K562 (cell line): ENCODE measurements at places on chromosomes 13 and 19. TPM values are rescaled to one million over a fixed set of nuclear protein-coding genes. Genes with fewer than 3 reads are reported as not detected.

Gene BRCA2
- 4.1 and 9.4 TPM in 2 replicates for polyA plus RNA-seq

Gene TLE2
- 10.5 and 10.6 TPM in 2 replicates for polyA plus RNA-seq

Gene KCNC3
- 13.2 and 14.2 TPM in 2 replicates for polyA plus RNA-seq

Gene TDRD12
- not detected in 2 replicates for polyA plus RNA-seq

GRCh38 chr13:41411060-41411459 lies 46.3 kb upstream of the RGCC start:
- no peak for DNase-seq

DNA sequence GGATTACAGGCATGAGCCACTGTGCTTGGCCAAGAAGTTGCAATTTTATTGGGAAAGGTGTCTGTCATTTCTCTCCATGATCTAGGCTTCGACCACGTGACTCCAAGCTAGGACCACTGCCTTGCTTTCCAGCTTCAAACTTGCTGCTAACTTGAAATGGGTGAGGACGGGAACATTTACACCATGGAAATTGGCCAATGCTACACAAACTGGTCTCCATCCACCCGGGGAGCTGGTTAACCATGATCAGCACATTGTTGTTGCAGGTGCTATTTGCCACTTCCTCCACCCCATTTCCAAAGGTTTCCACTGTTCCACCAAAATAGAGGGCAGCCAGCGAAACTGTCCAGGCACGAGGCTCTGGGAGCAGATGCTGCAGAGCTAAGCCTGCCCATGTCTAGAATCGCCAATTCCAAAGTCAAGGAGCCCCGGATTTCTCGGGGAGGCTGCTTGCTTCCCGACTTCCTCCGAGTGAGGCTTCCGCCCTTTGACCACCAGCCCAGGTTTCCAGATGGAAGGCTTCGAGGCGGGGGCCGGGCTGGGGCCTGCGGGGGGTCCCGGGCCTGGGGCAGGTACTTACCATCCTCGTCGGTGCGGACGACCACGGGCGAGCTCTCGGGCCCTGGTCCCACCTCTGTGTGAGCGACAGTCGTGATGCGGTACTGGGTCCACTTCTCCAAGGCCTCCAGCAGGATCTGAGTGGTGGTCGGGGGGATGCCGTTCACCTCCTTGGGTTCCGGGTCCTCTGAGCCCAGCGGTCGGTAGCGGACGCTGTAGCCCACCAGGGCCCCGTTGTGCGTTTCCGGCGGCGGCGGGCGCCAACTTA lies 109.7 kb downstream of the PTPRS start:
- no peak for DNase-seq

GRCh38 chr13:112431734-112432133 lies 55.6 kb downstream of the SPACA7 start:
- no peak for DNase-seq

GRCh38 chr19:12721656-12722565 lies 1.8 kb downstream of the TNPO2 start:
- DNase-seq: peak; percentile 83

GRCh38 chr13:43766725-43767124 lies 20.0 kb downstream of the ENOX1 start:
- no peak for DNase-seq

- peak; percentile 41 for DNase-seq
These were observed 45.5 kb upstream of the ZNF91 start for GRCh38 chr19:23440791-23441190.

DNA sequence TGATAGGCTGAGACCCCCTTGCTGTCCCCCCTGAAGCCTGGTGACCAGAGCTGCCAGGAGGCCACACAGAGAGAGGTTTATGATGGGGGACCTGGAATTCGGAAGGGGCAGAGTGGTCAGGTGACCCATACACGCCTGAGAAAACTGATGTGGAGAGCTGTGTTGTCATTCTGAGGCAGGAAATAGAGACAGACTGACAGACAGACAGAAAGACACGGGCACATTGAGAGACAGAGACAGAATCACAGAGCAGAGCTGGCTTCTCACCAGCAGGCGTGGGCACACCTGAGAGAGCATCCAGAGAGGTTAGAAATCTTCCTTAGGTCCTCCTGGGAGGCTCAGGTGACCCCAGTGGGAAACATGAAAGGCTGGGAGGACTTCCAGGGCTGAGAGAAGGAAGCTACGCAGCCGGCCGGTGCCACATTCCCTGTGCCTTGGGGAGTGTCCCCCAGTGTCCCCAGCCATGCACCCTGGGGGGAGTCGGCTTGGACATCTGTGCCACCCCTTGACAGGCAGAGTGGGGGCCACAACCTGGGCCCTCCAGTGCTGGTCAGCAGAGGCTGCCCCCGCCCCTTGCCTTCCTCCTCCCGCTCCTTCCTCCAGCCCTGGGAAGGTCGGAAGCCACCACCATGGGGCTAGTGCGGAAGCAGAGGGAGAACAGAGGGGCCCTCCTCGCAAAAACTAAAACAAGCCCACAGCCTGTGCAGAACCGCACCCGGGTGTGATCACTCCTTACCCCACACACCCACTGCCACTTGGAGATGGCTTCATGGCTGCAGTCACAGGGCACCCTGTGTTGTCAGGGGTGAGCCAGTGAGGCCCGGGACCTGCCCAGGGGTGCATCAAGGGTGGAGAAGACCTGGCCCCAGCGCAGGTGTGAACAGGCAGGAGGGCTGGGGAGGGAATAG lies 2.2 kb downstream of the FFAR1 start:
- DNase-seq: no peak

DNA sequence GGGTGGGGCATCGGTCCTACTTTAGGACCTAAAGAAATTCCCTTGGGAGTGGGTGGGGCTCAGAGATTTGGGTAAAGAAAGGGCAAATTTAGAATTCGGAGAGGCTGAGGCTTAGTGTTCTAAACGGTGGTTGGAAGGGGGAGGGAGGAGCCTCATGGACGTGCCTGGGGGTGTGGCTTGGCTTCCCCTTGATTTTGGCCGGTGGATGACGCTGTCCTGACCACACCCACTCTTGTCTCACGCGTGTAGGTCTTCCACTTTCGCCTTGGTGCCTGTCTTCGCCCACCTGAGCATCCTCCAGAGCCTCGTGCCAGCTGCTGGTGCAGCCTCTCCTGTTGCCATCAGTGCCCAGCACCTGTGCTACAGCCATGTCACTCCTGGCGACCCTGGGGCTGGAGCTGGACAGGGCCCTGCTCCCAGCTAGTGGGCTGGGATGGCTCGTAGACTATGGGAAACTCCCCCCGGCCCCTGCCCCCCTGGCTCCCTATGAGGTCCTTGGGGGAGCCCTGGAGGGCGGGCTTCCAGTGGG lies 1.2 kb upstream of the NUP62 start:
- peak; percentile 80 for DNase-seq

GRCh38 chr13:44224450-44225149 lies 149.0 kb upstream of the SERP2 start:
- no peak for DNase-seq

GRCh38 chr13:23810685-23811240 lies 78.4 kb downstream of the MIPEP start:
- no peak for DNase-seq

- no peak for DNase-seq
These were observed 16.7 kb downstream of the GRIK5 start for GRCh38 chr19:42053037-42053935.

- no peak for DNase-seq
These were observed 22.9 kb downstream of the SLC7A1 start for GRCh38 chr13:29572575-29572974.

GRCh38 chr13:75554981-75555380 lies 5.4 kb downstream of the UCHL3 start:
- no peak for DNase-seq

DNA sequence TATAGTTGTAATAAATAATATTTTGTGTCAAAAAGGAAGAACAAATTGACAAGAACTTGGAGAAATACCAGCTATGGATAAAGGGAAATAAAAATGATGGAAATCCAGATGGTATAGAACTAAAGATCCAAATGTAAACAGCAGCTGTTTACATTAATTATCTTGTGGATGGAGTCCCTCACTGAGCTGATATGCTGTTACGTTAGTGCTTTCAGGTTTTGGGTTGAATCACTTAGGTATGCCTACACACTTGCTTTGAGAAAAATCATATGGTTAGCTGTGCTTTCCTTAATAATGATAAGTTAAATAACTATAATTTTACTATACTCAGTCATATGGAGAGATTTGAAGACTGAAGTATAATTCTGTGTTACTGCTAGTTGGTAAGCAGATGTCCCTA lies 27.7 kb downstream of the WASF3 start:
- no peak for DNase-seq

DNA sequence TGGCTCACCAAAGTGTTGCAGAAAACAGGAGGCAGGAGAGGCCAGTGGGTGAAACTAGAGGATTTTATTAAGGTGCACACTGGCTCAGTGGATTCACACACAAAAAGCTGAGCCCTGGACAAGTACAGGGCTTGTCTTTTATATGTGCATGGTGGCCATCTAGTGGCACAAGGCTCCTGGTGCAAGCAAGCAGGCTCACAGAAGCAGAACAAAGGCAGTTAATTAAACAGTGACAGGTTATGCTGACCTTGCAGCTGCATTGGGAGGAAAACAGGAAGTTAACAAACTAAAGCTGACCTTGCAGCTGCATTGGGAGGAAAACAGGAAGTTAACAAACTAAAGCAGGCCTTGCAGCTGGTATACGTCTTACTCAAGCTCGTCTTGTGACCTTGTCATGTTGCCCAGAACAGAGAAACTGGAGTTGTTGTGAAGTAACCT lies 65.3 kb upstream of the ZNF681 start:
- DNase-seq: peak; percentile 62

- DNase-seq: peak; percentile 30
These were observed 89.0 kb downstream of the CDK8 start for GRCh38 chr13:26342898-26343297.

DNA sequence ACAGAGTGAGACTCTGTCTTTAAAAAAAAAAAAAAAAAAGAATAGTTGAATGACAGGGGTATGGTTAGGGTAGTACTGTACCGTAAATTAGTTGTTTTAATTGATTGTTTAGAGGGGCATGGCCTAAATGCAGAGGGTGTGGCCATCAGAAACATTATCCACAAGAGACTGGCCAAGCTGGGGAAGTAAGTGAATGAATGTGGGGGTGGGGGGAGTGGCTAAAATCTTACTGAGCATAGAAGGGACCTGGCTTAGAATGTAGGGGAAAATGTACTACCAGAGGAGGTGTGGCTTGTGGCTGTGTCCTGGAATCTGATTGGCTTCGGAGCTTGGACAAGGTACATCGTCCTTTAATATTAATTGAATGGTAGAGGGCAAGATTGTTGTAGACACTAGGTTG lies 3.8 kb downstream of the BCL2L12 start:
- peak; percentile 36 for DNase-seq

DNA sequence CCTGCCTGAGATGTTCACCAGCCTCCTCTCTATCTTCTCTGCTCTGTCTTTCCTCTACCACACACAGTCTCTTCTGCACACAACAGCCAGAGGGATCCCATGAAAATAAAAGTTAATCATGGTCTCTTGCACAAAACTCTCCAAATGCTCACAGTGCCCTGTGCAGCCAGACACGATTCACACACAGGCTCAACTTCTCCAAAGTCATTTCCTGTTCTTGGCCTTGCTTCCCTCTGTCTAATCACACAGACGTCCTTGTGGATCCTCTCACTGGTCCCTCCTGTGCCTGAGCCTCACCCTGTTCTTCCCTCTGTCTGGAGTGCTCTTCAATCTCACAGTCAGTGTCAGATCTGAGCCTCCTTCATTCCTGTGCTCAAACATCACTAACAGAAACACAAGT lies 7.8 kb downstream of the SIGLEC12 start:
- no peak for DNase-seq
